Activated CD4-positive, alpha-beta T cell treated with anti-CD3 and anti-CD28 coated beads, Interleukin-2, amount 50 U/mL, for 1 hour (primary cell): ENCODE measurements at places on chromosomes 7 and 10.

GRCh38 chr10:47368431-47369180 lies 15.5 kb downstream of the ZNF488 start:
- DNase-seq = no peak

DNA sequence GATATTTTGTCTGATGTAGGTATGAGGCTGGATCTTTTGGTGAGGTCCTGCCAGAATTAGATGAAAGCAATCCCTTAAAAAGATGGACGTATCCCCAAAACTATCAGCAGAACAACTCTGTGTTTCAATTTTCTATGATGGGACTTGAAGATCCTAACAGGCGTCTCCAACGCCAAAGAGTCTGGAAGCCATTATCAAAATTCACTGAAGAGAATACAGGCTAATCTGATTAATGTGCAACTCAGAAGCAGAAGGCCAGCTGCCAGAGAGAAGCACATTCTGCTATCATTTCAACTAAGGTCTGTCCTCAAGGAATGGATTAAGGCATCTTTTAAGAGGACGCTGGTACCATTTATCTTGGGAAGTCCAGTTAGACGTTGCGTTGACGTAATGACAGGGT lies 119.7 kb downstream of the FGFR2 start:
- DNase-seq = no peak

DNA sequence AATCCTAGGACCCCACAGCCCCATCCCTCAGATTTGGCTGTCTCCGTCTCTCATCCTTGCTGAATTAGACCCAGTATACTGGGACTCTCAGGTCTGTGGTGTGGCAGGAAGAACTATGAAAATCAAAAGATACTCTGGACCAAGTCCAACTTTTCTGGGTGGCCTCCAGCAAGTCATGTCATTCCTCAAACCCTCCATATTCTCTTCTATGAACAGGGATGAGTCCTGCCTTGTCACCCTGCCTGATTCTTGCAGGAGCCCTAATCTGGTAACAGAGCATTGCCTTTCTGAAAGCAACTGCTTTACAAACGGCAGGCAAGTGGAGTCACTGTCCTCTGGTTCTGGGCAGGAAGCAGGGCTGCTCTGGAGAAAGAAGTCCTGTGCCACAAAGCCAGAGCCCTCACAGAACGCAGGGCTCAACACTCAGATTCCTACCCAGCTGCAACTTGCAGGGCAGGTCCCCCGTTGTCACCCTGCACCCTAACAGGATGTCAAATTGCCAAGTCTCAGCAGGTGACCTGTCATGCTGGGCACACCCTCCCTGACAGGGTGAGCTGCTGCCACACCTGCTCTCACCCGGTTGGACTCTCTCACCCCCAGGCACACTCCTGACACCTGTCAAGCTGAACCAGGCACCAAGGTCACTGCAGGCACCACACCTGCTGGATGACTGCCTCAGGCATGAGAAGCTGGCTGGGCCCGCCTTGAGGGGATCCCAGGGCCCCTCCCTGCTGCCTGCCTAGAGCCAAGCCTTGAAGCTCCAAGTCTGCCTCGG lies 227.7 kb downstream of the KCNMA1 start:
- DNase-seq = no peak

- no peak for DNase-seq
These were observed 41.1 kb upstream of the PRKAR1B start for GRCh38 chr7:767941-768731.

GRCh38 chr7:21514062-21514461 lies 28.8 kb upstream of the DNAH11 start:
- no peak for DNase-seq

- DNase-seq = no peak
These were observed 728.3 kb downstream of the TYW1 start for GRCh38 chr7:67724955-67725354.

- DNase-seq = no peak
These were observed 3.2 kb upstream of the IFIT1 start for GRCh38 chr10:89389254-89389653.

DNA sequence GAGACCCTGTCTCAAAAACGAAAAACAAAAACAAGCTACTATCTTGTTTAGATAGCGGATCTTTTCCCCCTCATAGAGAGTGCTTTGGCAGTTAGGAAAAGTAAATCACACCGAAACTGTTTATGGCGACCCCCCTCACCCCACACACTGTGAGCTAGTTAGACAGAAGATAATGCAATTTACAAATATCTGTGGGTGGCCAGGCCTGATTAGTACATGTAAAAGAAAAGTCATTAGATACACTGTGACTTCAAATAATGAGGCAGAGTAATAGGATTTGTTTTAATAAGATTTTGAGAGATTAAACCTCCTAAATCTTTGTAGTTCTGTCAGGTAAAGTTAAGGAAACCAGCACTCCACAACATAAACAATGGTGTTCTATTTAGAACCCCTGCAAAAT lies 121.1 kb downstream of the ST7 start:
- DNase-seq = no peak

- DNase-seq = no peak
These were observed 18.5 kb upstream of the MRC1 start for GRCh38 chr10:17790651-17791050.

- no peak for DNase-seq
These were observed 4.0 kb upstream of the BORCS7 start for GRCh38 chr10:102850025-102850518.

DNA sequence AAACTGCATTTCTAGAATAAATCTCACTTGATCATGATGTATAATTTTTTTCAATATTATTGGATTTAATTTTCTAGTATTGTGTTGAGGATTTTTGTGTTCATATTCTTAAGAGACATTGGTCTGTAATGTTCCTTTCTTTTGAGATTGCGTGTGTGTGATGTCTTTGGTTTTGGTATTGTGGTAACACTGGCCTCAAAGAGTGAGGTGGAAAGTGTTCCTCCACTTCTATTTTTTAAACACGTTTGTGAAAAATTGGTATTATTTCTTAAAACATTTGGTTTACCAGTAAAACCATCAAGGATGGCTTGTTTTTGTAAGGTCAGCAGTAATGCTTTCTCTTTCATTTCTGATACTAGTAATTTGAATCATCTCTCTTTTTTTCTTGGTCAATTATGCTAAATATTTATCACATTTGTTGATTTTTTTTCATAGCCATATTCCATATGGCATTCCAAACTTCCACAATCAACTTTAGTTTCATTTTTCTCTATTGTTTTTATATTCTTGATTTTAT lies 290.2 kb upstream of the CDC14C start:
- no peak for DNase-seq

DNA sequence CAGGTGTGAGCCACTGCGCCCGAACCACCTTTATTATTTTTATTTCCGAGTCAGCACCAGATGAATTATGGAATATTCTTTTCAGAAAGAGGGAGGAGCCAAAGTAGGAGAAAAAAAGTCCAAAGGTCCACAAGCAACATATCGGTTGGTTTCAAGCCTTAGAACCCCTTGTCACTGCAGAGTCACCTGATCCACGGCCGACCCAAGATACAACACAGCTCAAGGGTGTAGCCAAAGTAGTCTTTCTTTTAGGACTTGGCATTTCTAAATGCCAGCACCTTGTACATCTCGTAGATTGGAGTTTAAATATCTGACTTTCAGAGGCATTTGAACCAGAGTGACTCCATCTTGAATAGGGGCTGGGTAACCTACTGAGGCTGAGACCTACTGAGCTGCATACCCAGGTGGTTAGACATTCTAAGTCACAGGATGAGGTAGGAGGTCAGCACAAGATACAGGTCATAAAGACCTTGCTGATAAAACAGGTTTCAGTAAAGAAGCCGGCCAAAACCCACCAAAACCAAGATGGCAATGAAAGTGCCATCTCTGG lies 113.9 kb upstream of the ANLN start:
- no peak for DNase-seq

DNA sequence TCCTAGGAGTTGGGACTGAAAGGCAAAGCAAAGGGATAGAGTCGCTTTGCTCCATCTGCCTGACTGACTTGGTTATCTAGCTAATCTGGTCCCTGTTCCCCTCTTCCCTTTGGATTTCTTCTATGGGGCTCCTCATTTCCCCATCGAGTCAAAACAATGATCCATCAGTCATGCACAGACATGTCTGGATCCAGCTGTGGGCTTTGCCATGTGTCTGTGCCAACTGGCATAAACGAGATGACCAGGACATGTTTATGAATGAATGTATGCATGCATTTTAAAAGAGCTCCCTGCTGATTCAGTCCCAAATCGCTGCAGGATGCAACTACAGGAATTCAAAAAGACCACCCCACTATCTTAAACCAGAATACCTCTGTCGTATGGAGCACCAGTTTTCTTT lies 122.0 kb downstream of the ARL4A start:
- no peak for DNase-seq

GRCh38 chr10:85542152-85542551 lies 824.4 kb downstream of the GRID1 start:
- no peak for DNase-seq

DNA sequence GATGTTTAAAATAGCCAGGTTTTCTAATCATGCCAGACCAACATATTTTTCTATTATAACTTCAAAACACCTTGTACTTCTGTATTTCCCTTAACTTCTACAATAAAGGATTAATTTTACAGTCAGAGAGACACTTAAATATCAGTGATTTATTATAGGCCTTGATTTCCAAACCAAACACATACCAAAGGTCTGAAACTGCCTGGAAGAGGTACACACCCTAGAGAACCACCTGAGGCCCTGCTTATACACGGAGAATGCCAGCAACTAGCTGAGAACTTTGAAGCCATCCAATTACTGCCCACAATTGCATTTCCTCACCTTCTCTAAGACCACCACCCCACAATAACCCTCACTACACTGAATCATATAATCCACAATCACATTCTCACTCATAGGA lies 4.9 kb downstream of the CCDC6 start:
- DNase-seq = no peak

DNA sequence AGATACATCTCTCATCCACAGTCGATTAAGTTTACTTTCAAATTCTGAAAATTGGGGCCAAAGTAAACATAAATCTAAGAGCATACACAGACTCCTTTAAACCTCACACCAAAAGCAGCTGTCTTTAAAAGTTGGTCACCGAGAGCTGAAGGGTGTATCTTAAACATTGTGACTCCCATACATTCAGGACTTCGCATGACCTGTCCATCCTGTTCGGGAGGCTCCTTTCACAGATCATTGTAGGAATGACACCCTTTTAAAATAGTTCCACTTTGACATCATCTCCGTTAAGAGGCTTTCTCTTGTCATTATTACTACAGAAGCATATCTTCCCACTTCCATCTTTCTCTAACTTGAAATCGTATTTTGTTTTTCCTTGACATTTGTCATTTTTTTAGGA lies 440.0 kb downstream of the DNAJB9 start:
- DNase-seq = no peak

DNA sequence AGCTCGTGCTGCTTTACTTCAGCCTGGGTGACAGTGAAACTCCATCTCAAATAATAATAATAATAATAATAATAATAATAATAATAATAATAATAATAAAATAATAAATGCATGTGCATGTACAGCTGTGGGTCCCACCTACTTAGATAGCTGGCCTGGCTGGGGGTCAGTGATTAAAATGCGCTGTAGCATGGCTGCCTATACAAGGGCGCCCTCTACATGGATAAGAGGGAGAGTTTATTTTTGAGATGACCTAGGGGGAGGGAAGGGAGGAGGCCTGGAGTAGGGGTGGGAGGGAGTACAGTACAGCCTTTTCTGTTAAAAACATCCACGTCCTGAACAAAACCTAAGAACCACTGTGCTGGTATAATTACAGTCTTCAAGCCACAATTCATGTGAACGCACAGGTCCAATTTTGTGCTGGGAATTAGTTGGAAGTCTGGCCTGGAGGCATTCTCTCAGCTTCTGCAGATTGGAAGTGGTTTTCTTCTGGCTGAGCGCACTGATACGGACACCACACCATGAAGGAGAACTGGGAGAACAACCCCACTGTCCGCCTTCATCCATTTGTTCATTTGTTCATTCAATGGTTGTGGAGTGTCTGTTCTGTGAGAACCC lies 146.5 kb downstream of the TMEM178B start:
- DNase-seq = no peak

DNA sequence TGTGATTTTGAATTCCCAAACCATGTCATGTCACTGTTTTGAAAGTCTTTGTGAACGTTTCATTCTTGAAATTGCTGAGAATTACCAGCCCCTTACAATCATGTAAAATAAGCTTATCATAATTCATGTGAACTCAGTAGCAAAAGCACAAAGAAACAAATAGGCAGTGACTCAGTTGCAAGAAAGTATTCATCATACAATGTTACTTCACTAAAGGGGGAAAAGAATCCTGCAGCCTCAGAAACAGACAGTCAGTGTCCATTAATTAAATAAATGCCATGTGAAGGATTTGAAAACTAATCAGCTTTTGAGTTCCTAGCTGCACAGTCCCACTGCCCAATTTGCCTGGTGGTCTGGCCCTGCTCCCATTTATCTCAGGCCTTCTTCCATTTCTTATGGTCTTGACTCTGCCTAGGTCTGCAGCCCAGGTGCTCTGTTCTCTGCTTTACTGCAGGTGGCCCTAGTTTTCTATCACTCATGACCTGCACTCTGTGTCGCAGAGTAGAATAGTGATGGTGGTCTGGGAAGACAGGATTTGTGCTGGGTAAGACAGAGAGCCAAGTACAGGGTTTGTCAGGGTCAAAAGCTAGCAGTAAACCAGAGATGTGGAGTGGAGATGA lies 99.7 kb downstream of the PLCE1 start:
- DNase-seq = no peak

- no peak for DNase-seq
These were observed 65.1 kb upstream of the MKRN1 start for GRCh38 chr7:140544388-140544826.

DNA sequence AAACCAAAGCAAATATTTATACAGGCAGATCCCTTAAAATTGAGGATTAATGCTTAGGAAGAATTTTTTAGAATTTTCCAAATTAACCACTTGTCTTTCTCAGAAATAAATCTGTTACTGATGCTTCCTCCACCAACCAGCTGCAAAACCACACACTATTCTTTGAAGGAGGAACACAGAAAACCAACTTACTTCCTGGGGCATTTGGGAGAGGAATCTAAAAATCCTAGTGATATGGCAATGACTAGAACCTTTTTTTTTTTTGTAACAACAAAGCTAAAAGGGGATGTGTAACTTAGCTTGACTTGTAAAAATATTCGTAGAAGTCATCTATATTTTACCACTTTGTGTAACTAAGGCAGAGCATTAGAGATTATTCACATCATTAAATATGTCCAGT lies 5.1 kb upstream of the TM9SF3 start:
- DNase-seq = no peak

GRCh38 chr7:45610660-45611299 lies 36.6 kb downstream of the ADCY1 start:
- DNase-seq = no peak

- DNase-seq = no peak
These were observed 555.6 kb upstream of the POT1 start for GRCh38 chr7:125485223-125485622.

GRCh38 chr7:141551094-141551781 lies at the start of gene AGK:
Gene AGK (plus strand): TSS chr7:141551410. CDS start chr7:141555467, 4,057 bp downstream.
- peak; percentile 68 for DNase-seq
